PC-3 (cell line): ENCODE measurements at places on chromosomes 1 and 21. TPM values are rescaled to one million over a fixed set of nuclear protein-coding genes. Genes with fewer than 3 reads are reported as not detected.

Gene SIM2
- 71.2 and 104 TPM in 2 replicates for total RNA-seq

Gene KCNA2
- total RNA-seq = not detected in 2 replicates

Gene FCRLB
- total RNA-seq = 10.2 and 12.7 TPM in 2 replicates

Gene EXTL1
- total RNA-seq = 0.26 TPM in 1 of 2 replicates, not detected in the other

Gene TRIM17
- not detected in 2 replicates for total RNA-seq

Gene CCDC18
- 8.8 and 18.9 TPM in 2 replicates for total RNA-seq

Gene TMEM183A
- total RNA-seq = 119 and 122 TPM in 2 replicates

Gene AMY2B
- 0.23 and 0.98 TPM in 2 replicates for total RNA-seq

Gene BNIPL
- total RNA-seq = 0.51 and 2.4 TPM in 2 replicates

Gene PRKAA2
- 3.4 and 4.5 TPM in 2 replicates for total RNA-seq

Gene HLX
- total RNA-seq = 4.0 and 8.1 TPM in 2 replicates

Gene LCE2A
- total RNA-seq = not detected in 2 replicates

Gene OR2L3
- 0.15 TPM in 1 of 2 replicates, not detected in the other for total RNA-seq

Gene MYOM3
- total RNA-seq = 0.04 and 0.12 TPM in 2 replicates

Gene SLFNL1
- total RNA-seq = 0.12 and 0.22 TPM in 2 replicates

Gene KRTAP11-1
- not detected in 2 replicates for total RNA-seq

Gene LRRIQ3
- total RNA-seq = 0.23 and 0.95 TPM in 2 replicates

Gene ZFP69
- total RNA-seq = 0.15 TPM in 1 of 2 replicates, not detected in the other

Gene AGT
- total RNA-seq = 0.35 TPM in 1 of 2 replicates, not detected in the other

Gene RPE65
- total RNA-seq = not detected in 2 replicates

Gene TMPRSS15
- total RNA-seq = 0.12 TPM in 1 of 2 replicates, not detected in the other

Gene SMCP
- not detected in 2 replicates for total RNA-seq

Gene ZNF593OS
- not detected in 2 replicates for total RNA-seq

Gene MYBPH
- total RNA-seq = not detected in 2 replicates

Gene SAMD11
- total RNA-seq = 2.7 and 5.8 TPM in 2 replicates

Gene GPR61
- total RNA-seq = 0.07 and 1.3 TPM in 2 replicates

Gene CLCNKB
- not detected in 2 replicates for total RNA-seq

Gene CD1C
- not detected in 2 replicates for total RNA-seq

Gene LDLRAD1
- total RNA-seq = not detected in 2 replicates

Gene RIPPLY3
- 10.0 and 11.4 TPM in 2 replicates for total RNA-seq

Gene DDR2
- total RNA-seq = 0.77 and 1.4 TPM in 2 replicates

Gene ARTN
- 35.5 and 36.0 TPM in 2 replicates for total RNA-seq

Gene ILDR2
- under 0.01 TPM in 1 of 2 replicates, not detected in the other for total RNA-seq

Gene PPM1J
- total RNA-seq = 0.80 and 1.4 TPM in 2 replicates

Gene TRNP1
- total RNA-seq = 108 and 109 TPM in 2 replicates

Gene MUTYH
- total RNA-seq = 21.4 and 22.8 TPM in 2 replicates
